ENCODE measurements at places on chromosomes 1 and 21.

DNA sequence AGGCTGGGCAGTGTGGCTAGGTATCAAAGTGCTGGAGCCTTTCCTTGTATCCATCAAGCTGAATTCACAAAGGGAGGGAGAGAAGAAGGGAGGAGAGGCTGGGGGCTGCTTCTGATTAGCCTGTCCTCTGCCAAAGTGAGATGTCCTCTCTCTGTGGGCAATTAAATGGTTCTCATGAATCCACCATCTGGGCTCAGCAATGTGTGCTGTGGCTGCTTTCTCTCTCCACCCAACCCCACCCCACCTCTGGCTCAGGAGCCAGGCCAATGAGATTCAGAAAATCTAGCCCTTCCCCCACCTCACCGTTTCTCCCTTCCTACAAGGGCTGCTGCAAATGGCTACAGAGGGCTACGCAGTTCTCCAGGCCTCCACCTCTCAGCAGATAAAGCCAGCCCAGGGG, 154.6 kb downstream of the TENT5C start:
- no peak for DNase-seq

GRCh38 chr1:229135773-229136172, 135.1 kb upstream of the RAB4A start:
- DNase-seq: no peak

- peak; percentile 70 for DNase-seq
These were observed 77.1 kb upstream of the SCCPDH start for GRCh38 chr1:246647113-246647512.

DNA sequence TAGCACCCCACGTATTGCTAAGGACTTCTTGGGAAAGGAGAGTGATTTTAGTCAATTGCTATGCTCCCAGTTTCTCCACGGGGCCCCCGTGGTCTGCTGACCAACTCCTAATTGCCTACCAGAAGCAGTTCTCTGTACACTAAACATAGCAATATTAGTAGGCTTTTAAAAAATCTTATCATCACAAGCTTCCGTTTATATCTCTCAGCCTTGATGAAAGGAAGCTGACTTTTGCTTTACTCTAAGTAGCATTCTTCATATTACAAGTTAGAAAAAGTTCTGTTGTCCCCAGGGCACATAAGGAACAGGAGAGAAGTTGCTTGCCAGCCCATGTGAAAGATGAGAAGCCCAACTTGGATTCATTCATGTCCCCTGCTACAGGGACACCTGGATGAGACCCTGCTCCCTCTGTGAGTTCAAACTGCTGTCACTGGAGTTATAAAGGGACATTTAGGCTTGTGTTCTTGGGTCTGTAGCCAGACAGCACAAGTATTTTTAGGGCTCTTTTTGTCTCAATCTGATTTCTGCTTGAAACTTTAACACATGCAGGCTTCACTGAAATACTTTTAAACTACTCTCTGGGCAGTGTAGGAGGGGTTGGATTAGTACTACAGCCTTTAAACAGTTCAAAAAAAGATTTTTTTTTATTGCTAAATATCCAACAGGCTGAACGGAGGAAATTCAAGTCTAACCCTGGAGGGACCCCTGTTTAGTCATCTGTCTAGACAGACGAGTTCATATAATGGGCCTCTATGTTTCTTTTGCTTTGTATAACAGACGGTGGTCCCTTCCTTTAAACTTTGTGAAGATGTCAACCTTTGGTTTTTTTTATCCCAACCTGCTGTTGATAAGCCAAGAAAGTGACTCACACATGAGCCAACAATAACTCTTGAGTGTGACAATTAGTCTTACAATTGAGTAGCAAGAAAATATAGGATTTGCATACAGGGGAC, 29.5 kb downstream of the TGFB2 start:
- DNase-seq: no peak
